ENCODE measurements at places on chromosomes 6 and 20.

GRCh38 chr6:170448751-170449630, 104.1 kb downstream of the PSMB1 start:
- DNase-seq, result no peak

DNA sequence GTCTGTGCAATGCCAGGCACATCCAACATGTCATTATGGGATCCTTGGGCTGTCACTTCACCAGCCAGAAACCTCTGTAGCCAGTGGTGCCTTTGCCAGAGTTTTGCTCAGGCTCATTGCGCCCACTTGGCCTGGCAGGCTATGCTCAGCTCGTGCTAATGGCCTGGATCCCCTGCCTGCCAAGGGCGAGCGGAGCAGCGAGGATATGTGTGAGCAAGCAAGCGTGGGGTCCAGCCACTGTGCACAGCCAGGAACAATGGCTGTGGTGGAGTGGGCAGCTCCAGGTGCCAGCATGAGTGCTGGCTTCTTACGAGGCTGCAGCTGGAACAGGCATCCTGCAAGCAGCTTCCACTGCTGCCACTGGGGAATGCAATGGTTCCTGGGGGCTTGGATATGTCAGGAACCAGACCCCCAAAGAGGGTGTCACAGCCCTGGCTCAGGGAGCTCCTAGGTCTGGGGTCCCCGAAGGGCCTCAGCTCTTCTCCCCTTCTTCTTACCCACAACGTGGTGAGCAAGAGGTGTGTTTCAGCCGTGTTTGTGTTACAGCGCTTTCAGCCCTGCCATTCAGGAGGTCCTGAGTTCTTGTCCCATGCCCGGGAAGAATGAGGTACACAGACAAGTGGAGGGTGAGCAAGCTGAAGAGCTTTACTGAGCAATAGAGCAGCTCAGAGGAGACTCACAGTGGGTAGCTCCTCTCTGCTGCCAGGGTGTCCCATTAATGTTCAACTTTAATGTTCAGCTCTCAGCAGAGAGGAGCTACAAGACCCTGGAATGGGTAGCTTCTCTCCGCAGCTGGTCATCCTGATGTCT, 22.3 kb upstream of the TOP1 start:
- DNase-seq, result no peak

DNA sequence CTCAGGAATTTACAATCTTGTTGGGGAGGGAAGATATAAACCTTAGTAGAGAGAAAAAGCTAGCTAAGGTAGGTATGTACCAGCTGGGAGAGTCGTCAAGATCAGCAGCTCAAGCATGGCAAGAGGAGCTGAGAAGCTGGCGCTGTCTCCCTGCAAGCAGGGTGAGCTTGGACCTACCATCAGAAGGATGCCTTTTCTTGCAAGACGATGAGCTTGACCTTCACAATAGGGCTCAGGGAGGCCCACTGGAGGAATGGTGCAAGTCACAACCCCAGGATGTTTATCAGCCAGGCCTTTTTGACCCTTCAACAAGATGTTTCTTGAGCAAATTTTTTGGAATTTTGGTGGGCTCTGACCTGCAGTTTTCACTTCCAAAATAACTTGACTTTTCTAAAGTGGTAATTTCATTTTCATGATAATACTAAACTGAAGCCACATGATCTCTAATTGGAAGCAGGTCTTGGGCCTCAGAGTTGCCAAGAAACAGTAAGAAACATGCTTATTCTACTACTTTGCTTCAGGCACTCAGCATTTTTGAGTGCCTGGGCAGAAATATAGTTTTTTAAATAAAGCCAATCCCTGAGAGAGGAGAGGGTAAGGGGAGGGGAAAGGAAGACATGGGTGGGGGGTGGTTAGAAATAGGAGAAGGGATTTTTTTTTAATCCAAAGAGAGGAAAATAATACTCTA, 258.1 kb downstream of the CLIC5 start:
- no peak for DNase-seq

GRCh38 chr6:35327349-35328027, 14.9 kb upstream of the PPARD start:
- peak; percentile 64 for DNase-seq

- no peak for DNase-seq
These were observed 79.6 kb downstream of the RCAN2 start for GRCh38 chr6:46411456-46412197.

DNA sequence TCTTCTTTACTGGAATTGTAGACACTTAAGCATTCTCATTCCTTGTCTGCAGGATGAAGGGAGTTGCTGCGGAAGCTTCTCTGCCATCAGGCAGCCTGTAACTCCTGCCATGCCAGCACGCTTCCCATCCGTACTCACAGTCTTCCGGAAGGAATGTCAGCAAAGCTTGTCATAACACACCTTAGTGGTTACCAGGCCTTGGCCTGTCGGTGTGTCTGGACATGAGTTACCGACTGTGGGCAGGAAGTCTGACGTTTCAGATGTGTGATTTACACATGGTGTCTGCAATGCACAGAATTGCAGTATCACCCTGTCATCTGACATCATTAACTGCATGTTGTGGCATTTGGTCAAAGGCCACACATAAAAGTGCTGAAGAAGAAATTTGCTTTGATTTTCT, 102.2 kb downstream of the SLC24A3 start:
- DNase-seq, result no peak

GRCh38 chr20:37914672-37915433, 11.9 kb downstream of the VSTM2L start:
- DNase-seq, result peak; percentile 41

DNA sequence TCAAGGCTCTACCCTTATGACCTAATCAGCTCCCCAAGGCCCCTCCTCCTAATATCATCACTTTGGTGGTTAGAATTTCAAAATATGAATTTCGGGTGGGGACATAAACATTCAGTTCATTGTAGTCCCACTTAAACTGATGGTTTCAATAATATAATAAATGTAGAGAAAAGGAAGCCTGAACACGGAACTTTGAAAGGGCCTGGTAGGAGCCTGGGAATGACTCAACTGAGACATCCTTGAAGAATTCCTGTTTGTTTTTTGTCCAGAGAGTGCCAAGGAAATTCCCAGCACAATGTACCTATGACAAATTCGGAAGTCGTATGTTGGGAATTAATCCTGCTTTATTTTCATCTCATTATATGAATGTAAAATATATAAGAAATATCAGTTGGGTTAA, 457.9 kb downstream of the PLCB1 start:
- no peak for DNase-seq

DNA sequence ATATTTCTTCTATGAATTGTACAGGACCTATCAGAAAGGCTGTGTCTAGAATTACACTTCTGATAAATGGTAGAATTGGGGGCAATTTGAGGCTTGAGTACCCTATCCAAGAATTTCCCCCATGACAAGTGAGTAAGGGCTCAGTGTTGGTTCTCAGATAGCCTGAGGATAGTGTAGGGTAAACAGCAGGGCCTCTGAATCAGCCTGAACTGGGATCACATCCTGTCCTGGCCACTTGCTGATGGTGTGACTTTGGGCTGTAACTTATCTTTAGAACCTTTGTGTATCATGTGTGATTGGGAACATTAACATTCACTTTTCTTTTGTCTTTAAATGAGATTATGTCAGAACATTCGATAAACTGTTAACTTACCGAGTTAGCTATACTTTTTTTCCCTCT, 151.0 kb downstream of the CLIC5 start:
- DNase-seq, result no peak

DNA sequence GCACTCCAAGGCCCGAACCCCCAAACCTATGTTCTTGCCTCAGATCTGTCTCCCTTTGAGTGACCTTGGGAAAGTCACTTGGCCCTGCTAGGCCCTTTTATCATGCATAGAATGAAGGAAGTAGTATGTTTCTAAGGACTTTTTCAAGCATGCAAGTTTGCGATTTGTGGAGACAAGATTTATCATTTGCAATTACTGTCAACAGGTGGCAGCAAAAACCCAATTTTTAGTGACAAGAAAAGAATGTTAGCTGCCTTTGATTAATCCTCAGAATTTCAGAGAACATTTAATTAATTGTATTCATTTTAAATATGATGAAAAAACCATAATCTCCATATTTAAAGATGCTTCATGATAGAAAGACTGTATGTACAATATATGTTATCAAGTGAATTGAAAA, 28.3 kb upstream of the PREP start:
- DNase-seq, result no peak

DNA sequence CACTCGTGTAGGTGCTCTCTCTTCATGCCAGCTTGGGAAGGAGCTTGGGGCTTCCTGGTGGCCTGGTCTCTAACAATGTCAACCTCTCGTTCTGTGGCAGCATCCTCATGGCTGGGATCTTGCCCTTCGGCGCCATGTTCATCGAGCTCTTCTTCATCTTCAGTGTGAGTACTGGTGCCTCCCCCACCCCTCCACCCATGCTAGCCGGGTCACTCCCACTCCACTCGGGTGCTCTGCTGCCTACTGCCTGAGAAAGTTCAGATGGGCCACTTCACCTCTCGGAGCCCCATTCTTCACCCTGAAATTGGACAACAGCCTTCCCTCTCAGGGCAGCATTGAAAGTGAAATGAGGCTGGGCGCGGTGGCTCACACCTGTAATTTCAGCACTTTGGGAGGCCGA, 48.8 kb downstream of the TM9SF4 start:
- no peak for DNase-seq

- DNase-seq, result no peak
These were observed 14.5 kb upstream of the ZNF311 start for GRCh38 chr6:29019629-29020028.

DNA sequence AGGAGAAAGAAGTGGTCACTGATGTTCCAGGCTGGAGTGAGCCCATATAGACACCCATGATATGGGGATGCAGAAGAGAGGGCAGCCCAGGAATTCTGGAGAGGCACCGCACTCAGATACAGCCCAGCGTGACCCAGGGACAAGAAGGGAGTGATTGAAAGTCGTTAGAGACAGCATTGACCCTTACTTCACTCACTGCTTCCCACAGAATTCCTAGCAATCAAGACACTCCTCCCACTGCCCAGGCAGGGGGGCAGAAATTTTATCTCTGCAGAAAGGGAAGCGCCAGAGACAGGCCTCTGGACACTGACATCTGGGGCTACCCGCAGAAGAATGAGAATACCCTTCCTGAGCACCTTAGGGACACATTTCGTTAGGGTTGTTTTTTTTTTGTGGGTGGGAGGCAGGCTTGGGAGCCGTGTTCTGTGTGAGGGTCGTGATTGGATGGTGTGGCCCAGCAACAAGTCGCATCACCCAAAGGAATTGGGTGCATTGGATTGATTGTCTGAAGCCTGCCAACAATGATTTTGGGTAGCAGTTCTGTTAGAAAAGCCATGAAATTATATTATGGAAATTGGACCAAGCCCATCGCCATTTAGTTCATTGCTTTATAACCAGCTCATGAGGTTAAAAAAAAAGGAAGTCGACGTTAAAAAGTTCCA, 45.9 kb upstream of the MAP3K4 start:
- DNase-seq, result no peak

DNA sequence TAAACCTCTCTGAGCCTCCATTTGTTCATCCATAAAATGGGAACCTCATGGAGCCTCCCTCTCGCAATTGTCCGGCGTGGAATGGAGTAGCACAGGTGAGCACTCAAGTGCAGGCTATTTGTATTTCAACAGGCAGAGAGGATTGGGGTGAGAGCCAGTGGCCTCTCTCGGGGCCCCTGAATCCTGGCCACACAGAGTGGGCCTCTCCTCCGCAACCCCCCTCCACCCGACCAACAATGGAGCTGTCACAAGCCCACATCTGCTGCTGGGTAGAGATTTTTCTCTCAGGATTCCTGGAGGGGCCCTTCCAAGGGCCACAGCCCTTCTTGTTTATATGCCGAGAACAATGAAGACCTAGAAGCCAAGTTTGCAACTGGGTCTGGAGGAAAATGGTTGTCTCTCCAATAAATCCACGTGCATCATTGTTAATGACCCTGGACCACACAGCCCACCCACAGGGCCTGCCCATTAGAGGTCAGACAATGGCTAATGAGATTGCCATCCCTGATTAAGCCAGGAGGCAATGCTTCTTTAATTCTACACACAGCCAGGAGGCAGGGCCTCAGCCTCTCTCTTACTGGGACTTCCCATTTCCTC, 233.0 kb downstream of the ANKRD60 start:
- no peak for DNase-seq

GRCh38 chr6:6803180-6803977, 214.9 kb downstream of the LY86 start:
- DNase-seq, result no peak

GRCh38 chr6:55198715-55199114, 24.4 kb downstream of the HCRTR2 start:
- no peak for DNase-seq

DNA sequence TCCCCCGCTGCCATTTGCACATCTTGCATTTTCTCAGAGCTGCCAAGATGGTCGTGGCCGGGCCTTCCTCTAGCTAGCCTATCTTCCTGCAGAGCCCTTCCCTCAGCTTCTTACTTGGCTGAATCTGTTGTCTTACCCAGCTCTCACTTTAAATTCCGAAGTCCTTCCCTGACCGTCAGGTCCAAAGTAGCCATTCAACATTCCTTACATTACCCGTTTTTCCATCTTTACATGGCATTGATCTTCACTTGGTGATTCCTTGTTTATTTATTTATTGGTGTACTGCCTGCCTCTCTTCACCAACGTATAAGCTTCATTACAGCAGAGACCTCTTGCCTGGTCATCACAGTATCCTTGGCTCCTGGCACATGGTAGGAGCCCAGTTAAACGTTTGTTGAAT, 137.4 kb upstream of the ESR1 start:
- DNase-seq, result no peak

DNA sequence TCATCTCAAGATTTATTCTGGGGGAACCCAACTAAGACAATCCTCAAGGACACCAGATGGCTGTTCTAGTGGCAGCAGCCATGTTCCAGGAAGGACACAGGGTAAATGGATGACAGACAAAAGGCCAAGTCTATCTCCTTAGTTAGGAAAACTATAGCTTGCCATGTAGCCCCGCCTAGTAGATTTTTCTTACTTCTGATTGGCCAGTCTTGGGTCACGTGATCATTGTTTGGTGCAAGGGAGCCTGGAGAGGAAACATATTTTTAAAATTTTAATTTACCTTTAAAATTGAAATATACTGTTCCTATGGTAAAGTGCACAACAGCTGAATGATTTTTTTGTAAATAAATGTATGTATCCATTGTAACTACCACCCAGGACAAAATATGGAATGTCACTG, 4.4 kb upstream of the KCNS1 start:
- no peak for DNase-seq

DNA sequence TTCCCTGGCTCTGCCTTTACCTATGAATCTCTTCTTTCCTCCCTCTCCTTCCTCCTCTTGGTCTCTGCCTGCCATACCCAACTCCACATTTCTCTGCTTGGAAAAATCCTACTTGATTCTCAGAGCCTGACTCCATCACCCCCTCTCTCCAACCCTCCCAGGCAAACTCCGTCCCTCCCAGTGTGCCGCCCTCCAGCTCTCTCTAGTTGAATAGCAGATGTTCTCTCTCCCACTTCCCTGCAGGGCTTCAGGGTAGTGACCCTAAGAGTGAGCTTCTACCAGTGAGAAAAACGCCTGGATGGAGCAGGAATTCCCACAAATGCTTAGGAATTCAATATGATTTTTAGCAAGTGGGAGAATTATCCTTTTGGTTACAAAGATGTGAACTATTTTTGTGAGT, 141.6 kb downstream of the MTHFD1L start:
- no peak for DNase-seq

GRCh38 chr6:168441434-168442391, 729 bp downstream of the SMOC2 start:
- DNase-seq, result no peak

Measured in naive thymus-derived CD4-positive, alpha-beta T cell (primary cell).